ENCODE measurements at places on chromosomes 16 and 17. TPM values are rescaled to one million over a fixed set of nuclear protein-coding genes. Genes with fewer than 3 reads are reported as not detected.

- DNase-seq = no peak
Measured at GRCh38 chr16:20318437-20318836, 8.9 kb downstream of the GP2 start.

DNA sequence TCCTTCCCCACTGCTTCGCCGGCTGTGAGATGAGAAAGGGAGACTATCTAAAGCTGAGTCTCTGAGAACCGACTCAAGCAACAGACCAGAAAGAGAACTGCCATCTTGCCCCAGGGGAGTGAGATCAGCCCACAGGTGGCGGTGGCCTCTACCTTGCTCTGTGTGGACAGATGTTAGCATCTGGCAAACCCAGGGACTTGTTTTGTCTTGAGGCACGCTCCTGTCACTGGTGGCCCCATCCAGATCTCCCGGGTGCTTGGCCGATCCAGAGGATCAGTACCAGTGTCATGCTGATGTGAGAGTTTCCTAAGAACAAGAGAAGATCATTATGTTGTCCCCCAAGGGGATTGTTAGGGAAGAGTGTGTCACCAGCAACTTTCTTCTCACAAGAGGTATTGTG, 101.4 kb downstream of the CACNG3 start:
- no peak for DNase-seq

The SDK2 gene
- total RNA-seq = 36.8 TPM

The MCRIP1 gene
- total RNA-seq = 161 TPM

The COIL gene
- 17.2 TPM for total RNA-seq

- no peak for DNase-seq
Measured at GRCh38 chr17:82389379-82389778, 17.8 kb downstream of the UTS2R start.

GRCh38 chr17:5331506-5331905, 49.4 kb downstream of the RABEP1 start:
- DNase-seq = no peak

GRCh38 chr17:28574526-28574925, 2.2 kb downstream of the ALDOC start:
- DNase-seq = no peak

DNA sequence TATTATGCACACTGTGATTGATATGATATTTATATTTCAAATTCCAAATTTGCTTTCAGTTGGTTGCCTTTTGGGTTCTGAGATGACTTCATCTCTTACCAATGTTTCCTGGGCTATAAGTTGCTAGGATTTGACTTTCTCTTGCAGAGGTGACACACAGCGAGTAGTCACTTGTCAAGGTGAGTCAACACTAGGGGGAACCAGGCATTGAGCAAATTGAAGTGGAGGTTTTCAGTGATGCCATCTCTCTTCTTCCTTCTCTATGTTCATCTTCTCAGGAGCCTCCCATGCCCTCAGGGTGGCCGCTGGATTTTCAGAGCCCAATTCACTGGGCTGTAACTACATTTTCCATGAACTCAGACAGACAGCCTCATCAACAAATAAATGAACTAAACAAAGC, 6.0 kb upstream of the CPD start:
- DNase-seq = no peak

DNA sequence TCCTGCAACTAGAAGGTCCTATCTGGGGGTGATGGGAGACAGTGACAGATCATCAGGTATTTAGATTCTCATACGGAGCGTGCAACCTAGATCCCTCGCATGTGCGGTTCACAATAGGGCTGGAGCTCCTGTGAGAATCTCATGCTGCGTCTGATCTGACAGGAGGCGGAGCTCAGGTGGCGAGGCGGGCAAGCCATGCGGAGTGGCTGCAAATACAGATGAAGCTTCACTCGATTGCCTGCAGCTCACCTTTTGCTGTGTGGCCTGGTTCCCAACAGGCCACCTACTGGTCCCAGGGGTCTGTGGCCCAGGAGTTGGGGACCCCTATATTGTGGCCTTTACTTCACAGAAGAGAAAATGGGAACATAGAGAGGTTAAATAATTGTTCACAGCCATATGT, 200.4 kb downstream of the IRF8 start:
- no peak for DNase-seq

DNA sequence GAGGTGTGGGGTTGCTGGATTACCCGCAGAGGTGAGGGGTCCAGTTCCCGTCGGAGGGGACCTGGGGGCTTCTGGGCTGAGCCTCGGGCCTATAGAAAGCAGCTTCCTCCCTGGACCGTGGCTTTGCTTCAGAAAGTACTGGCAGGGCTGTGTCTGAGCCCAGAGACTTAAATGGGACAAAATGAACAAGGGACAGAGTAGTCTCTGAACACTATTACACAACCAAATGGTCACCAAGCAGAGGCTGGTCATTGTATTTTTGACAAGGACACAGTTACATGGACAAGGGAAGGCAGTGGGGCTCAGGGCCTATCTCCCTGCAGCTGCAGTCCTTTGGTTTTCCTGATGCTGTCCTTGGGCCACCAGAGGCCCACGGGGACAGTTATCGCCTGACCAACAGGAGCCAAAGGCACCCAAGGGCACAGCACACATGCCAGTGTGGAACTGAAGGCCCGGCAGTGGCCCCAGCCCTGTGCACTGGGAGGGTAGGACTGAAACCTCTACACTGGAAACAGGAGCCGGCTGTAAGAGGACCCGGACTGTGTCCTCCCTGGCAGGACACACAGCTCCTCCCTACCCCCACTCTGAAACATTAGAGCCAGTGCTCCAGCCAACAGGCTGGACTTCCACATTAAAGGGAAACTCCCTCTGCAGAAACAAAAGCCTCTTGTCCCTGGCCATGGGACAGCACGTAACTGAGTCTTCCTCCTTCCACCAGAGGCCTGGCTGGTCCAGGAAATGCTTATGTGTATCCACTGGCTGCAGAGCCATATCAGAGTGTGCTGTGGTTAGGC, 26.0 kb upstream of the ERN1 start:
- peak; percentile 82 for DNase-seq

The ZPBP2 gene
- total RNA-seq = not detected

DNA sequence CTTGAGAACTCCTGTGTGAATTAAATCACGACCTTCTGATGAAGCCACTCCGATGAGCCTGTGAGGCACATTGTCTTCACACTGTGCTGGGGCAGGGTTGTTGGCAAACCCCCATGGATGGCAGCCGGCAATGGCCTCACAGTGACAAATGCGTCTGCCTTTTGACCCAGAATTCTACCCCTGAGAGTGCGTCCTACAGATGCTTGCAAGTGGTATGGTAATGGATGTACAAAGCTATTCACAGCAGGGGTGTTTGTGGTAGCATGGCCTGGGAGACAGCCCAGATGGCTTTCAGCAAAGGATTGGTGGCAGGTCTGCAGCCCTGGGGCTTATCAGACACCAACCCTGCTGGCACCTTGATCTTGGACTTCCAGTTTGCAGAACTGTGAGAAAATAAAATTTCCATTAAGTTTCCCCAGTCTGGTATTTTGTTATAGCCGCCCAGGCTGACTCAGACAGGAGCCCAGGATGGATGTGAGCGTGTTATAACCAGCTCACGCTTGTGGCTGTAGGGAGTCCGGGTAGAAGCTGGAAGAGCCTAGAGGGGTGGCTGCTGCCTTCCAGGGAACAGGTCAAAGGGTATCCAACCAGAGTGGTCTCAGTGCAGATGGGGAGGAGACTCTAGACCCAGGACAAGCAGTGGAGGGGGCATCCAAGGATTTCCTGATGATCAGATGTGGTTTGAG, 10.1 kb downstream of the AFMID start:
- DNase-seq = no peak

DNA sequence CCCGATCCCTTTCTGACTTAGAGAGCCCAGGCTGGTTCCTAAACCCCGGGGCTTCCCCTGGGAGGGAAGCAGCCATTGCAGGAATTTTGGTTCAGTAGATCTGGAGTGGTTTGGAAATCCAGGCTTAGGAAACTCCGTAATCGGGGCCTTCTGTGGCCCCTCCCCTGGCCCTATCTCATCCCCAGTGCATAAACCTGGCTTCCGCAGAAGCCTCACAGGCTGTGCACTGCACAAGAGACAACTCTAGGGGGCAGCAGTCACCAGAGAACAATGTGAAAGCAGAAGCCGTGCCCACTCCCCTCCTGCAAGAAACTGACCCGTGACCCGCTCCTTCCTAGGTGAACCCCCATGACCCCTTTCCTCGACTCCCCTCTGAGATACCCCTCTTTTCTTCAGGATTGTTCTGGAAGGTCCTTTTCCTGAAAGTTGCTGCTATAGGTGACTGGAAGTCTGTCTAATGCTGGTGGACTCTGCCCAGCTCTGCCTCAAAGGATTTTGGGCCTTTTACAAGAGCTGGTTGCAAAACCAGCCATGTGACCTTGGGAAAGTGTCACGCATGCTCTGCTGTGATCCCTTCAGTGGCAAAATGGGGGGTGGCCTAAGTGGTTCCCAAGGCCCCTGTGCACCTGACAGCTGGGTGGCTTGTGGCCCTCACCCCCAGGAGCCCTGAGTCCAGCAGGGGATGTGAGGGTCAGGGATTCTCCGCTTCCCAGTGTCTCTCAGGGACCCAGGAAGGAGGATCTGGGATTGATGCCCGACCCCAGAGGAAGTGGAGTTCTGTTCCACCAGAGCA, 14.4 kb downstream of the GUCY2D start:
- peak; percentile 76 for DNase-seq

GRCh38 chr16:88068476-88069396, 117.5 kb downstream of the BANP start:
- DNase-seq = no peak

DNA sequence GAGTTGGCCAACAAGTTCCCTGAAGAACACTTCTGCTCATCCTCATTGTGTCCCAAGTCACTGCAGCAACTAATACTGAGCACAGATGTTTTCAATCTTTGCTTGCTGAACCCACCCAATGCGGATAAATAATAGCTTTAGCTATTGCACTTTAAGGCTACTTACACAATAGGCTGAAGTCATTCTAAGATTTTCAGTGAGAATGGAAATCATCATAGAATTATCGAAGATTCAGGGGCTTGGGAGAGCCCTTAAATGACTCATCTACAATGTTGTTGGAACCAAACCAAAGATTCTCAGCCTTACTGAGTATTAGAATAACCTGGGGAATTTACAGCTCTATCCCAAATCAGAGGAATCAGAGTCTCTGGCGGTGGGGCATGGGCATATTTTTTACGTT, 51.2 kb downstream of the SYCE1L start:
- DNase-seq = peak; percentile 19

DNA sequence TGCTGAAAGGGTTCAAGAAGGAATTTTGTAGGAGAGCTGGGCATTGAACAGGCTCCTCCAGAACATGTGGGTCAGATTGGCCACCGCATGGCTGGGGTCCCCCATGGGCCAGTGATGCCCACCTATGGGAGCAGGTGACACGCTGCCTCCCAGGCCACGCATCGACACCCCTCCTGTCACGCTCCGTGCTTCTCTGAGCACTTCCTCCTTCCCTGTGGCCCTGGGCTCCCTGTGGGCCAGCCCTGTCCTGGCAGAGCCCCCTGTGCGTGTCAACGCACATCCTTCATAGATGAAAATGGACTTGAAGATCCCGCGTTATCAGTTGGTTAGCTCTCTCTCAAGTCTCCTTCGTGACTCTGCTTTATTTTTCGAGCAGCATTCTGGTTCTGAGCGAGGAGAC, 160.3 kb downstream of the RPTOR start:
- no peak for DNase-seq

DNA sequence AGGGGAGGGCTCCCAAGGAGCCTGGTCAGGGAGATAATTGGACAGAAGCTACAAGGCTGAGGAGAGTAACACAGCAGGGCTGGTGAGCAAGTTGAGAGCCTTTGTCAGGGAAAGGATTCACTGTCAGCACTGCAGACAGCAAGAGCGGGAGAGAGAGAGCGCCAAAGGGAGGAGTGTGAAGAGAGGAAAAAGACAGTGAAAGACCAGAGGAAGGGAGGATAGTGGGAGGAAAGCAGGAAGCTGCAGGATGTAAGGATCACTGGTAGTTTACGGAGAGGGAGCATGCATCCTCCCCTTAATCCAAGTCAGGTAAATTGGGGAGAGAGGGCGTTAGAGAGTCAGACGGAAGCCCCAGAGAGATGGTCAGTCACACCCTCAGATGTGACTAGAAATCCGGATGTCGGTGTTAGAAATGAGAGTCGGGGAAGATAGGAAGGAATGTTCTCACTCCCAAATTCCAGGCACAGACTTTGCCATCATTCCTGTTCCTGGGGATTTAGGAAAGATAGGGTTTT, 13.8 kb upstream of the SPOP start:
- DNase-seq = no peak

GRCh38 chr17:43720311-43721060, 38.1 kb downstream of the SOST start:
- DNase-seq = peak; percentile 70

- no peak for DNase-seq
Measured at GRCh38 chr16:86449446-86450095, 60.8 kb upstream of the FOXF1 start.

DNA sequence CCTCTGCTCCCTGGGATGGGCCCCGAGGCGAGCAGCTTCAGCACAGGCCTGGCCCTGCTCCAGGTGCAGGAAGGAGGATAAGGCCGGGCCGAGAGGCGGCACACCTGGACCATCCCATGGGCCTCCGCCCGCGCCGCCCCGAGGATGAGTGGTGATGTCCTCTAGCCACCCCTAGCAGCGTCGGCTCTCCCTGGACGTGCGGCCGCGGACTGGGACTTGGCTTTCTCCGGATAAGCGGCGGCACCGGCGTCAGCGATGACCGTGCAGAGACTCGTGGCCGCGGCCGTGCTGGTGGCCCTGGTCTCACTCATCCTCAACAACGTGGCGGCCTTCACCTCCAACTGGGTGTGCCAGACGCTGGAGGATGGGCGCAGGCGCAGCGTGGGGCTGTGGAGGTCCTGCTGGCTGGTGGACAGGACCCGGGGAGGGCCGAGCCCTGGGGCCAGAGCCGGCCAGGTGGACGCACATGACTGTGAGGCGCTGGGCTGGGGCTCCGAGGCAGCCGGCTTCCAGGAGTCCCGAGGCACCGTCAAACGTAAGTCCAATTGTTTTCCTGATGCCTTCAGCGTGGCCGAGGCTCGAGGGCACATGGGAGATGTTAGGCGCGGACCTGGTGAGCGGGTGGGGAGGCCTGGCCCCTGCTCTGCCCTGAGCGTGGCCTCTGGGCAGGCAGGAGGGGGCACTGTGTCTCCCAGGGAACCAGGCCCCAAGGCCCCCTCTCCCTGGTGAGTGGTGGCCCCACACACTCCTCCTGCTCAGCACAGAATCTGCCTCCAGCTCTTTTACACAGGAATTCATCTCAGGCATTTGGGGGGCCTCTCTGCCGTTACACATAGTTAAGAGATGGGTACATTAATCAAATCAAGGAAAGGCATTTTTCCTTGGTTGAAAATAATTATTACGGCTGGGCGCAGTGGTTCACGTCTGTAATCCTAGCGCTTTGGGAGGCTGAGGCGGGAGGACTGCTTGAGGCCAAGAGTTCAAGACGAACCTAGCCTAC, 855 bp downstream of the TMEM204 start:
- DNase-seq = no peak

- peak; percentile 47 for DNase-seq
Measured at GRCh38 chr16:6684076-6684673, 648.5 kb upstream of the RBFOX1 start.

GRCh38 chr16:85429776-85430522, 183.2 kb upstream of the GSE1 start:
- DNase-seq = no peak

DNA sequence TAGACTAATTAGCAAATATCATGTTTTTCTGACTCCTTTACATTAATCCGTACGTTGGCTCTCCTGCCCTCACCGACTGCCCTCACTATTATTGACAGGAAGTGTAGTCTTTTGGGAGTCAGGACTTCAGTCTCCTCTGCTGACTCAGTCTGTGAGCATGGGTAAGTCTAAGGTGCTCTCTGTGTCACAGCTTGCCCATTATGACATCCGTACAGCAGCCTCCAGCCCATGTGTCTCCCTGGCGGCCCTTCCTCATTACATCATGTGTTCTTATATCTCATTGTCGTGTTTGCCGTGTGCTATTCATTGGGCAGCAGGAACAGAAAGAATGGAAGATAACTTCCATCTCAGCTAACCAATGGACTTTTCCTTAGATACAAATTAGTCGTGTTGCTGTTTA, 77.5 kb downstream of the MRTFB start:
- DNase-seq = no peak

The MINK1 gene
- total RNA-seq = 47.7 TPM

The TMC8 gene
- 1.1 TPM for total RNA-seq
